NCI-H2227 treated with DMSO at 0.1 percent for 48 hours (cell line): ENCODE measurements at places on chromosomes 11 and 22.

DNA sequence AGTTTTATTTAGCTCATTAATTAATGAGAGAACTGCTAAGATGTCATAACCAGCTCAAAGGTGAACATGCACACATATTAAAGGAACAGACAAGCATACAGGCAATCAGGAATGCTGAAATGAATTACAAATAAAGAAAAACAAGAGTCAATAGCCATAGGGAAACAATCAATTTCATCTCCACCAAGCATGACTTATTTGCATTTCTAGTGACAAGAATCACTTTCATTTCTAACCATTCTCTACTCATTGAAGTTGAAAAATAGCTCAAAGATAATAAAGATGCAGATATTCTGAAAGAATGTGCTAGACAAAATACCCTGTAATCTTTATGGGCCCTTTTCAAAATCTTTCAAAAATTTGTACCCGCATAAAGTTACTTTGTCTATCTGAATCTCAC is 23.2 kb downstream of the ISX start:
- DNase-seq, result no peak

- DNase-seq, result no peak
Observed at GRCh38 chr11:16240687-16241086, 115.7 kb downstream of the SOX6 start.

GRCh38 chr11:99277281-99277680 is 256.5 kb downstream of the CNTN5 start:
- DNase-seq, result no peak

- no peak for DNase-seq
Observed at GRCh38 chr11:96313163-96313562, 29.8 kb downstream of the MAML2 start.

DNA sequence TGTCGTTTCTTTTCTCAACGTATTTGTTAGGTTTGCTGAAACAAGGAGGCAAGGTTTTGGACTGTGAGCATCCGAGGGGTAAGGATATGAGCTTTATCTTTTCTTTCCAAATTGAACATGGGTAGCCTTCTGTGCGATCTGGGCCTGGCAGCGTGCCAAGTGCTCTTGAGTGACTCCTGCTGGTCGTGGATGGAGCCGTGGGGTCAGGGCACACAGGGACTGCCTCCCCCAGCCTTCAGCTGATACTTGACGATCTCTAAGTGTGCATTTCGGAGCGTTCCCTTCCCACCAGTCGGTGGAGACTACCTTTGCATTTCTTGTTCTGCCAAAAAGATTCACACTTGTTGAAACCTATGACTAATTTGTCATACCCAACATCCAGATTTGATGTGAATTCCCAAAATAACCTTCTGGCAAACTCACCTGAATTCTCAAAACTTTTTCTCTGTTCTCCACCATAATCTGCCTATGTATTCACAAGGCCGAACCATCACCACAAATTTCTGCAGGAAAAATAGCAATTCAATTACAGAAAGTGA is 40.1 kb upstream of the CLMP start:
- no peak for DNase-seq

DNA sequence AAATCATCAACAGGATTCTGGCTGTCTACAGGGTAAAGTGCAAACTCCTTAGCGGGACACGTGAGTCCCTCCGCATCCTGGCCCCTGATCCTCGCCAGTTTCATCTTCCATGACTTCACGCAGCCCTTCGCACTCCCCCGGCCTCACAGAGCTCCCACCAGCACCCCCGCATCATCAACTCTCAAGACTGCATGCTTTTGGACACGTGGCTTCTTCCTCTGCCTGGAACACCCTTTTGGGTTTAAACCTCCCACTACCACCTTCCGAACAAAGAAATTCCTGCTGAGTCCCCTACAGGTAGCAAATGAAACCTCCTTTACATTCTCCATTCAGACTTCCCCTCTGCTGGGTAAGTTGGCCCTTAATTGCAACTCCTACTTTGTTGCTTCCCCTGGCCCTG is 12.6 kb upstream of the EIF3M start:
- DNase-seq, result no peak

GRCh38 chr22:42938976-42939375 is 76.0 kb downstream of the PACSIN2 start:
- DNase-seq, result no peak

DNA sequence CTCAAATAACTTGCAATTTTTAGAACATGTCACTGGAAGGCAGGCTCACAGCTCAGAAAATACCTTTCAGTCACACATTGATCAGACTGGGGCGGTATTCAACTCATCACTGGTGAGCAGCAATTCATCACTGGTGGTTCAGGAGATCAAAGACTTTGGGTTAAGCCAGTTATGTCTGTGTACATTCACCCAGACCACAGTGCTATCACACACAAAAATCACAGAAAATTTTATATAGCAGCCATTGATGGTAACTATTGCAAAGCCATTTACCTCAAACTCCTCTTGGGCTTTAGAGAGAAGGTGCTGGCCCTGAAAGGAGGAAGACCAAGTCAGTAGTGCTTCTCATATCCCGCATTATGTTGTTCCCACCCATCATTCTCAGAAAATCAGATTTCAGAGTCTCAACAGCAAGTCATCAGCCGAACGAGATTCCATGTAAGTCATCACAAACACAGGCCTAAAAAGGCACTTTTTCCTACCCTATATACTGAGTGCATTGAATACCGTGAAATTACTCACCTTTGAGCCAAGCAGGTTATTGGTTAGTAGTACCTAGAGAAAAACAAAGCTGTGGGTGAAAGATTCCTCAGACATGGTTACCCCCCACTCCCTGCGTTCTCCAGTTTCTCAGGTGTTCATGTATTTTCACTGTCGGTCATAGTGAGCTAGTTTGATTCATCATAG is 14.0 kb upstream of the WDR74 start:
- no peak for DNase-seq

GRCh38 chr11:33387996-33388395 is 130.8 kb downstream of the HIPK3 start:
- DNase-seq, result no peak

- no peak for DNase-seq
Observed at GRCh38 chr11:45289369-45289768, 3.2 kb upstream of the SYT13 start.

- DNase-seq, result no peak
Observed at GRCh38 chr22:29470159-29470855, 9.7 kb upstream of the NEFH start.

GRCh38 chr11:15228331-15228849 is 113.7 kb downstream of the INSC start:
- no peak for DNase-seq

- DNase-seq, result peak; percentile 98
Observed at GRCh38 chr11:18321969-18322711, at the start of the genes GTF2H1 and HPS5. Gene GTF2H1, plus strand, starts transcription at chr11:18322567. Its CDS starts 10,508 bp downstream, at chr11:18333075. Gene HPS5, minus strand, starts transcription at chr11:18322140. Its CDS starts 4,282 bp downstream, at chr11:18317858.

DNA sequence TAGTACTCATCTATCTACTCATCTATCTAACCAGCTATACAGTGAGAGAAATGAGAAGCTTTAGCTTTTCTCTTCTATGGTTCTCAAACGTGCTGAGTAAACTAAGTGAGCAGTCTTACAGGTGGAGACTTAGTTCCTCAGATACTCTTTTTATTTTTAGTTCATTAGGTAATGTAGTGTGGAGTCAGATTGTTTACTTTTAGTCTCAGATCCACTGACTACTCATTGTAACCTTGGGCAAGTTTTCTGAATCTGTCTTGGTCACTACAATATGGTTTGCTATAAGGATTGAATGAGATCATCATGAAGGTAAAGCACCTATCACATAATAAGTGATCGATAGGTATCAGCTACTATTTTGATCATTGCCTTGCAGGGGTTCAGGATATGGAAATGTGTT is 160.1 kb downstream of the RAB38 start:
- DNase-seq, result no peak

DNA sequence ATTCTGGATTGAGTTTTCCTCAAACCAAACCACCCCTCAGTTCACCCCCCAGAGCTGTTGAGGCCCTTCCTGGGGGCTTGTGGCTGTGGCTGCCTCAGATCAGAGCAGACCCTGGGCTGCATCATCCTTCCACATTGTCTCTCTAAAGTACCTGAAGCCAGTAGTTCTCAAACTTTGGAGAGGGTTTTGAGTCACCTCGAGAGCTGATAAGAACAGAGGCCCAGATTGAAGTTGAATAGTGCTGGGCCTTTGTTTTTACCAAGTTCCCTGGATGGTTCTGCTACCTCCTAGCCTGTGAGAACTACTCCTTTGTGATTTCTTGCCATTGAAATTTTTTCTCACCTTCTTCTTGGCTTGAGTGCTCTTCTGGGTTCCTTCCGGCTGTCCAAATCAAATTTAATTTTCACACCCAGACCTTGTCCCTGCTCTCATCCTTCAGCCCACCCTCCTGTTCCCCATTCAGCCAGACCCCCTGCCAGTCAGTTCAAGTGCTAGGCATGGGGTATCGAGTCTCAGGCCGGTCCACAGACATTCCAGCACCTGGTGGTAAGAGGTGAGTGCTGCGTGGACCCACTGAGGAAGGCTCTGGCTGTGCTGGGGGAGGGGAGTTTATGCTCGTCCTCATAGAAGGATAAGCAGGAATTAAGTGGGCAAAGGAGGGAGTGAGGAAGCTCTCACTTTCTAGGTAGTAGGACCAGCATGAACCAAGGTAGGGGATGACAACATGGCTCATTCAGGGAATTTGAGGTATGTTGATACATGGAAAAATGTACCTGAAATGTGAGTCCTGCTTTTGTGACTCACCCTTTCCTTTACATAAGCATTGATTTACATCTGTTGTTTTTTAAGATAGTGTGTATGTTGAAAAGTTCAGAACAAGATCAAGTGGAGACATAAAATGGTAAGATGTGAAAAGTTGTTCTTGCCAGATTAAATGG is 116.5 kb downstream of the PTPRJ start:
- DNase-seq, result no peak

DNA sequence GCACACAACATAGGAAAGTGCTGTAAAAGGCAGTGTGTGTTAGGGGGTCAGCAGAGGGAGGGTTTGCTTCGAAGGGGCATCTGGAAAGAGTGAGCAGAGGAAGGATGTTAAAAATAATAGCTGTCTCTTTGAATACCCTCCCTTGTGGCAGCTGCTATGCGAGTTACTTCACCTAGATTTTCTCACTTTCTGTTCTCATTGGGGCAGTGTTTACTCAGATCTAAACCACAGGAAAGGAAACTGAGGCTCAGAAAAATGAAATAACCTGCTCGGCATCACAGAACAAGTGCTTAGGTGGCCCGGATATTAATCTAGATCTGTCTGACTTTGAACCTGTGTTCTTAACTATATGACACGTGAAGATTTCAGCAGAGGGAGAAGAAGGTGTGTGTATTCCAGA is 125.3 kb downstream of the C11orf91 start:
- DNase-seq, result no peak

DNA sequence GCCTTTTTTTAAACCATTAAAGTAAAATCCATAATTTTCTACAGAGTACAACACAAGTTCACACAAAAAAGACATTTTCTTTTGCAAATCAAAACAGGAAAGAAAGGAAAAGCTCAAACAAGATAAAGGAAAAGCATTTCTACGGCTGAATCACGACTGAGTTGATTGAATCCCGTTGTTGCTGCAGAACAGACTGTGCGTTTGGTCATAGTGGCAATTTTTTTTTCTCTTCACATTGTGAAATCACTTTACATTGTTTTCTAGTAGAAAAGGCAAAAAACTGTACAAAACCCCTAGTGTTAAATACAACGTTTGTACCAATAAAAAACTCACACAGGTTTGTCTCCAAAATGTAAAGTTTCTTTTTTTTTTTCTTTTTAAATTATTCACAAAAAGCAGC is 17.3 kb upstream of the RAPSN start:
- DNase-seq, result no peak

DNA sequence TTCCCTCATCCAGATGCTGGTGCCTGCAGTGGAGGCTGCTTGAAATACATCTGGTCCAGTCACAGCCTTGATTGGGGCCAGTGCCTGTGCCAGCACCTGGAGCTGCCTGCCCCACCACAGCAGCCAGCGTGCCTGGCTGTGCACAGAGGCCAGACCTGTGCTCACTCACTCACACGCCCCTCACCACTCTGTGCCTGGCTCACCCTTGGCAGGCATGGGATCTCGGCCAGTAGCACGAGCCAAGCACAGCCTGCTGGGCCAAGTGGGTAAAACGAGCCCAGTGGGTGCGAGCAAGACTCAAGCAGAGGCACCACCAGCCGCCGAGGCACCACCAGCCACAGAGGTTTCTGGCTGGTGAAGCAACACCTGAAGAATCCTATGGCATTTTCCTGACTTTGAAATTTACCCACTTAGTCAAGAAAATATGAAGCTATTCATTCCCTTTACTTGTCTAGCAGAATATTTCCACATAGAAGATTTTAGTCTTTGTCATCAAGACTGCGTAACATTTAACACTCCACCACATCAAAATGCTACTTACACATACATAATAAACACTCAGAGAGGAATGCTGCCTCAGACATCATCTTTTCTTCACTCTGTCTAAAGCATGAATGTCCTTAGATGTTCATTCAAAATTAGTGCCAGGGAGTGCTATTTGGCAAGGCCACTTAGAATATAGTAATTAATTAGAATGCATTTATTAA is 424.3 kb upstream of the FAT3 start:
- DNase-seq, result no peak

GRCh38 chr11:47355283-47356128 is 3.0 kb upstream of the MYBPC3 start:
- peak; percentile 89 for DNase-seq

- DNase-seq, result no peak
Observed at GRCh38 chr11:104531075-104531474, 367.1 kb upstream of the PDGFD start.

DNA sequence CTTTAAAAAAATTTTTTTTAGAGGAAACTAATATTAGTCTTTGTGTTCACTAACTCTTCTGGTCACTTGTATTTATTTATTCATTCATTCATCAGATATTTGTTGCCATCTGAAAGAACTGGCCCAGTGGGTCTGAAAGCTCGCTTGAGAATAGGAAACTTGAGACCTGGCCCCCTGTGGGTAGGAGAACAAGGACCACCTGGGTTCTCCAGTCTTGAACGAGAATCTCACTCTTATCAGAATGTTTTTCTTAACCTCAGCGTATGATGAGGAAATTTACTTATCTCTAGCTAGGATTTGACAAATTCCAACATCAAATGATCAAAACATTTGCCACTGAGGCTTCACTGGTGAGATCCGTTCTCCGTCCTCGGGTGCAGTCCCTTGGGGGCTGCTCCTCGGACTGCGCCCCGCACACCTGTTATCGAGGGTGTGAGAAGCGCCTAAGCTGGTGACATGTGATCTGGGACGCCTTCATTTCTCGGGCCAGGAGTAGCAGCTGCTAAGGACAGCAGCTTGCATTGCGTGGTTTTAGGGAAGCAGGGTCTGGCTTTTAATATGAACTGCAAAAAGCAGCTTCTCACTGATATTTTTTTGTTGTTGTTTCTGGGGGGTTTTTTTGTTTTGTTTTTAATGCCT is 6.3 kb downstream of the C22orf31 start:
- DNase-seq, result no peak

GRCh38 chr11:131345406-131345805 is 25.0 kb upstream of the NTM start:
- no peak for DNase-seq

GRCh38 chr11:127640561-127641451 is 640.2 kb upstream of the KIRREL3 start:
- no peak for DNase-seq

- peak; percentile 1 for DNase-seq
Observed at GRCh38 chr11:59429924-59430516, 3.8 kb upstream of the OR5A2 start.
